ENCODE measurements at places on chromosomes 3 and 15. TPM values are rescaled to one million over a fixed set of nuclear protein-coding genes. Genes with fewer than 3 reads are reported as not detected.

Gene GANC
- total RNA-seq: 24.6 TPM

Gene CPNE4
- not detected for total RNA-seq

Gene SRGAP3
- 10.0 TPM for total RNA-seq

Gene DPPA2
- total RNA-seq: not detected

Gene GRK7
- not detected for total RNA-seq

Gene SOX14
- not detected for total RNA-seq

Gene UACA
- 107 TPM for total RNA-seq

Gene UBE2E1
- 129 TPM for total RNA-seq

Gene INKA1
- total RNA-seq: 3.3 TPM

Gene STRIT1
- not detected for total RNA-seq

Gene EXD1
- total RNA-seq: 0.17 TPM

Gene GATA2
- total RNA-seq: 0.83 TPM

Gene SELENOT
- total RNA-seq: 52.1 TPM

Gene PLA2G4E
- not detected for total RNA-seq

Gene SH3GL3
- under 0.01 TPM for total RNA-seq

Gene COL8A1
- total RNA-seq: 24.7 TPM

Gene PTPN23
- total RNA-seq: 11.6 TPM

Gene LMAN1L
- total RNA-seq: not detected

Gene SLC28A1
- total RNA-seq: not detected

Gene FBXW12
- total RNA-seq: not detected

Gene PLSCR1
- 43.9 TPM for total RNA-seq

Gene SLC12A8
- total RNA-seq: 9.8 TPM

Gene PCOLCE2
- 6.7 TPM for total RNA-seq

Gene GABRR3
- not detected for total RNA-seq

Gene TGM5
- total RNA-seq: not detected

Gene TRIM42
- not detected for total RNA-seq

Gene CPA3
- total RNA-seq: not detected

Gene LTK
- 0.99 TPM for total RNA-seq
